ENCODE measurements at places on chromosomes 2 and 18.

DNA sequence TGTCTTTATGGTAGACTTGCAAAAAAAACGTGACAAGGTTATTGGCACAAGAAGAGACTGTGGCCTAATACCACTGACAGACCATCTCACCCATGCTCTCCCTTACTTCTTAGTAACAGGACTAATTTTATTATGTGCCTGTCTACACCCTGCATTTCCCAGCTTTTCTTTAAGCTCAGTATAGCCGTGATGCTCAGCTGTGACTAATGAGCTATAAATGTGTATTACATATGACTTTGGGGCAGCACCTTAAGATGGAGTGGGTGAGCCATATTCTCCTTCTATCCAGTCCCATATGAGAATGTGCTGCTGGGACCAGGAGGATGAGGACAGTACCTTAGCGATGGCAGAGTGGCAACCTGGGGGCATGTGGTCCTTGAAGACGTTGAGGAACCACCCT lies 293.5 kb downstream of the RNF144A start:
- DNase-seq = no peak

- DNase-seq = no peak
Measured at GRCh38 chr2:206980413-206980812, 41.1 kb downstream of the CPO start.

DNA sequence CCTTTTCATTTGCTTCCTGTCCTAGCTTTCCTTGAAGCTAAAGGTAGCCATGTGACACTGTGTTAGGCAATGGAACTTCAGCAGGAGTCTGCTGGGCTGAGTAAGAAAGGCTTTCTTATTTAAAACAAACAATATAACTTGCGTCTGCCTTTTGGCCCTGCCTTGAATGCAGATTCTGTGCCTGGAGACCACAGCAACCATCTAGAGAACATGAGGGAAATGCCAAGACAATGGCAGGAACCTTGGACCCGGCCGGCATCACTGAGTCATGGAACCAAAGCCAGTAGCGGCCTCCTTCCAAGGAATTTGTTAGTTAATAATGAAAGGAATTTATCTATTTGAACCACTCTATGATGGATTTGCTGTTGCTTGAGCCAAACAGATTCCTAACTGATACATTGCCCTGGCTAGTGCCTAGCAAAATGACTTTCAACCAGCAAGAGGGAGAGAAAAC lies 207.5 kb upstream of the EPHA4 start:
- no peak for DNase-seq

DNA sequence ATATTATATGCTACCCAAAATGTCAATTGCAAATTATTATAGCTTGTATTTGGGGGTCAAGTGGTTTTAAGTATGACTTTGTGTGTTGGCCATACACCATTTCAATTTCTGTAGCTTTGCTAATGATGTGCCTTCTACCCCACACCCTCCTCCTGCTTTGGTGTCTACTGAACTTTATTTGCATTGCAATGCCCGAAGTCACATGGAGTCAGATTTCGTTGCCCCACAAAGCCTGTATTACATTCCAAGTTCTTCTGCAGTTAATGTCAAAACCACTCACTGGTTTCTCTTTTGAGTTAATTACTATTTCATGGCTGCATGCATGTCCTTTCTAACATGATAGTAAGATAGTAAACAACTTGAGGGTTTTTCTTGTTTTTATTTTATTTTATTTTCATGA lies 528.9 kb downstream of the RIT2 start:
- DNase-seq = no peak

Measured in stimulated activated CD4-positive, alpha-beta T cell treated with anti-CD3 and anti-CD28 coated beads, Interleukin-2, amount 100 ng/mL, for 4 hours (primary cell).